Hindlimb muscle (tissue), 1 donor: ENCODE measurements at places on chromosomes 12 and 14. TPM values are rescaled to one million over a fixed set of nuclear protein-coding genes. Genes with fewer than 3 reads are reported as not detected.

DNA sequence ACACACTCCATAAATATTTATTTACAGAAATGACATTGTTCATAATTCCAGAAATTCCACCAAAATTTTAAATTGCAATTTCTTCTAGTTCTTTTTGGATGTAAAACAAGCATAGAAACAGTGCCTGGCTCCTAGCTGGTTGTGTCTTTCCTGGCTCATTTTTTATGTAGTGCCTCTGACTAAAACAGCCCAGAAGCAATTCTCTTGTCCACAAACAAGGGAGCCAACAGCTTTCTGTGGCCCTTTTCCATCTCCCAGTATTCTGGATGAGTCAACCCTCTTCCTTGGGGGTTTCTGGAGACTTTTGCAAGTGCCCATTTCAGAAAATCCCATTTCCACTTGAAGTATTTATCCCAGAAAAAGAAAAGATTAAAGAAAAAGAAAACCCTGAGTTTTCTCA, 141.4 kb downstream of the PHLDA1 start:
- DNase-seq: no peak

RHOJ gene
- 23.4 TPM for polyA plus RNA-seq

FBXO21 gene
- 24.9 TPM for polyA plus RNA-seq

CLEC9A gene
- 0.12 TPM for polyA plus RNA-seq

DNA sequence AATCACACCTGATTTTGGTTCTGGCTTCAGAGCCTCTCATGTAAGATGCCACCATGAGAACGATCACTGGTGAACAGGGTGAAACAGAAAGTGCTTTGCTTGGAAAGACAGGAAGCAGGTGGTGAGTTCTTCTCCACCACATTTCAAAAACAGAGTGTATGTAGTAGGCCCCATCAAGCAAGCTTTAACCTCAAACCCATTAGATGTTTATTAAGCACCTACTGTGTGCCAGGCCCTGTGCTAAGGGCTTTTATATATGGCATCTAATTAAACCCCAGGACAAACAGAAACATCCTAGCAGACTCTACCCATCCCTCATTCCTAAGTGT, 47.8 kb upstream of the MED13L start:
- no peak for DNase-seq

DNA sequence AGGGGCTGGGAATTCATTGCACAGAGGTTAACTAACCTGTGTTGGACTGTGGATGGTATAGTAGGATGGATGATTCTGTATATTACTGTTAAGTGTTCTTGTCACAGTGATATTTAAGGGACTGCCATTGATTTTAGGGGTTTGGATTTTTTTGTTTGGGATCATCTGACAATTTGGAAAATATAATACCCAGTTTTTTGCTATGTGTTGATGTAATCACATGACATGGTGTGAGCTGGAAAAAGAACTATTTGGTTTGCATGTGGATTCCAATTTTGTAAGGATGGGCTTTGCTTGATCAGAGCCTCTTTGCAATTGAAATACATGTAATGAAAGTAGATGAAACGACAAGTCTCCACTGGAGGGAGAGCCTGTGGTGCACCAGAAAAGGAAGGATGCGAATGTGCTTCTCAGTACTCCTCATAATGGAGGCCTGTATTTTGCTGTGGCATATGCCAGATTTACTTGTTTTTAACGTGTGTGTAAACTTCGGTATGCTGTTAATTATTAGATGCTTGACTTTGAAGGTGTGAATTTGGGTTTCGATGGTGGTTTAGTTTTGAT, 2.7 kb downstream of the DYRK2 start:
- DNase-seq: no peak

BMAL2 gene
- polyA plus RNA-seq: 1.2 TPM

YARS2 gene
- polyA plus RNA-seq: 25.4 TPM

- peak; percentile 28 for DNase-seq
These were observed 70.0 kb downstream of the DIP2B start for GRCh38 chr12:50574601-50575348.

GRCh38 chr14:60658211-60658690, 9.0 kb upstream of the SIX1 start:
- DNase-seq: no peak

DNA sequence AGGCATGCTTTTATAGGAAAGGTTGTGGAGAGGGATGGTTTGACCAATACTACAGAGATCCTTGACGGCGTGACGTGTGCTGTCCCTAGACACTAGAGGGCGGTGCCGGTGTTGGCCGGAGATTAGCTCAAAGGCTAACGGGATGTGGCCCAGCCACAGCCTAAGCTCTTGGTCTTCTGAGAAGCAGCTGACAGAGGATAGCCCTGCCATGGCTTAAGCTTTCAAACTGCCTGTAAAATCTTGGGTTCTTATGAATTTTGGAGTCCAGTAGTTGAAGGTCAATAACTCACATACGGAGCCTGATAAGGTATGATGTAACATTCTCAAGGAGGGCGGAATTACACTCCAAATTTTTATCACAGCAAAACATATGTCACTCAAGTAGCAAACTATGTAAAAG, 515.7 kb upstream of the ATXN7L3B start:
- peak; percentile 11 for DNase-seq

SMOC1 gene
- 4.2 TPM for polyA plus RNA-seq

- no peak for DNase-seq
These were observed 61.6 kb downstream of the BEGAIN start for GRCh38 chr14:100525615-100526014.

- DNase-seq: no peak
These were observed 217.0 kb downstream of the SLC25A21 start for GRCh38 chr14:36955376-36955775.

CIROP gene
- not detected for polyA plus RNA-seq

- no peak for DNase-seq
These were observed 7.0 kb upstream of the TNS2 start for GRCh38 chr12:53042607-53043454.

SLC22A17 gene
- 21.2 TPM for polyA plus RNA-seq

DNA sequence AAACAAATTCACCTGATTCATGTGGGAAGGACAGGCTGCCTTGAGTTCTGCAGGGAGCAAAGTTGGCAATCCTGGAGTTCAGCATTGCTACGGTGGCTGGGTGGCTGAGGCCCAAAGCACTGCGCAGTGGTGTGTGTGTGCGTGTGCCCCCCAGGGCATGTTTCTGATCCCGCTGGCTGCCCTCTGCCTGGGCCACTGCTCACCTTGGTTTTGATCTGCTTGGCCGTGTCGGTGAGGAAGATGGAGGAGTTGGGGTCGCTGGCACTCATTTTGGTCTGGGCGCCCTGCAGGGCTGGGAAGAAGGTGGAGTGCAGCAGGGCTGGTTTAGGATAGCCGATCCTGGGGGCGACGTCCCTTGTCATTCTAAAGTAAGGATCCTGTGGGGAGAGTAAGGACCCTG, 19.1 kb downstream of the SLC25A47 start:
- DNase-seq: no peak
